ENCODE measurements at places on chromosomes 12 and 14.

DNA sequence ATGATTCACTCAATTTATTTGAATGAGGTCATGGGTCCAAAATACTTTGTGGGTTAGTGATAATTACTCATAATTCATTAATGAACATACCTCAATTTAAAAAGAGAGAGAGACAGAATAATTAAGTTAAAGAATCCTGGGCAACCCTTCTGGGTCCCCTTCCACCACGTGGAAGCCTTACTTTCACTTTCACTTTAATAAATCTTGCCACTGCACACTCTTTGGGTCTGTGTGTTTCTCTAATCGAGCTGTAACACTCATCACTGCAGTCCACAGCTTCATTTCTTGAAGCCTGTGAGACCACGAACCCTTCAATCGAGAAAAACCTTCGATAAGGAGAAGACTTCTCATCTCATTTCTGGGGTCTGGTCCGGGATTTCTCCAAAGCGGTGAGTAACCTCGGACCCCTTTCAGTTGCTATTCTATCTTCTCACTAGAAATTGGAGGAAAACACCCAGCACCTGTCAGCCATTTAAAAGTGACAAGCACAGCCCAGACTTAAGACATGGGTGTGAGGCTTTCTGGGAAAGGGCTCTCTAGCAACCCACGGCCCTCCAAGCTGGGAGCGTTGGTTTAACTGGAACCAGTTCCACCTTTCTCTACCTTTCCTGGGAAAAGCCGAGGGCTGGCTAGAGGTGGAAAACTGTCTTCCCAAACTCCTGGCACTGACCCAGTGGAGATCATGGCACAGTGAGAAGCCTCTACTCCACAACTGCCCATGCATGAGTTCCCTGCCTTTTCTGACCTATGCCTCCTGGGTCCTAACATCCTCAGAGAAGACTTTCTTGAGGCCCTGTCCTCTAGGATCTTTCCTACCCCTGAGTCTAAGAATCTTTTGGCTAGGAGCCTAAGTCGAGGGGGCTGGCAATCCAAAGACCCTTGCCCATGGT is 148.8 kb upstream of the ATF7IP start:
- DNase-seq: no peak

- DNase-seq: no peak
Observed at GRCh38 chr12:124979568-124979967, 9.4 kb downstream of the DHX37 start.

GRCh38 chr12:28787151-28787550 is 361.9 kb upstream of the FAR2 start:
- DNase-seq: no peak

- no peak for DNase-seq
Observed at GRCh38 chr12:54431911-54432814, 13.1 kb upstream of the ITGA5 start.

DNA sequence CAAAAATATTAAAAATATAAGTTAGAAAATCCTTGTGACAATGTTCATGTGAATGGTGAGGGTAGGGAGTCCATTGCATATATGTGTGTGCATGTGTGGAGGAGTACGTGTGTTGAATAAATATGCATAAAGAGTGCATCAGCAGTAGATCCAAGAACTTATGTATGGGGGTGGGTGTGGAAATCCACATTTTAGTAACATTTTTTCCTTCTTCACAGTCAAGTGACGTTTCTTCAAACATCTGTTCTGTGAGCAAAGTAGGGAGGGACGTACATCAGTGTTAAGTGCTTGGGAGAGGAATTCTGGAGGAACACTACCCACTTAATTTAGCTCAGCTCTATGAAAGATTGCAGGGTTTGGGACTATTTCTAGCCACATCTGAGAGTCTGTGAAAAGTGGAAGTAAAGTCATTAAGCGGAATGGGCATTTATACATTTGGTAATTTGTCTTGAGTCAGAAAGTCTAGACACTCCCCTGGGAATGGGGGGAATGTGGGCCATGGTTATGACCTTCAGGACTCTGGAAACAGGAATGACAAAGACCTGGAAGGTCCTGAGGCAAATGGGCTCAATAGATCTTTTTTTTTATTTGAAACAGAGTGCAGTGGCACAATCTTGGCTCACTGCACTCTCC is 156.4 kb upstream of the PLXNC1 start:
- DNase-seq: no peak
